Foreskin fibroblast (primary cell): ENCODE measurements at places on chromosomes 2 and 18.

DNA sequence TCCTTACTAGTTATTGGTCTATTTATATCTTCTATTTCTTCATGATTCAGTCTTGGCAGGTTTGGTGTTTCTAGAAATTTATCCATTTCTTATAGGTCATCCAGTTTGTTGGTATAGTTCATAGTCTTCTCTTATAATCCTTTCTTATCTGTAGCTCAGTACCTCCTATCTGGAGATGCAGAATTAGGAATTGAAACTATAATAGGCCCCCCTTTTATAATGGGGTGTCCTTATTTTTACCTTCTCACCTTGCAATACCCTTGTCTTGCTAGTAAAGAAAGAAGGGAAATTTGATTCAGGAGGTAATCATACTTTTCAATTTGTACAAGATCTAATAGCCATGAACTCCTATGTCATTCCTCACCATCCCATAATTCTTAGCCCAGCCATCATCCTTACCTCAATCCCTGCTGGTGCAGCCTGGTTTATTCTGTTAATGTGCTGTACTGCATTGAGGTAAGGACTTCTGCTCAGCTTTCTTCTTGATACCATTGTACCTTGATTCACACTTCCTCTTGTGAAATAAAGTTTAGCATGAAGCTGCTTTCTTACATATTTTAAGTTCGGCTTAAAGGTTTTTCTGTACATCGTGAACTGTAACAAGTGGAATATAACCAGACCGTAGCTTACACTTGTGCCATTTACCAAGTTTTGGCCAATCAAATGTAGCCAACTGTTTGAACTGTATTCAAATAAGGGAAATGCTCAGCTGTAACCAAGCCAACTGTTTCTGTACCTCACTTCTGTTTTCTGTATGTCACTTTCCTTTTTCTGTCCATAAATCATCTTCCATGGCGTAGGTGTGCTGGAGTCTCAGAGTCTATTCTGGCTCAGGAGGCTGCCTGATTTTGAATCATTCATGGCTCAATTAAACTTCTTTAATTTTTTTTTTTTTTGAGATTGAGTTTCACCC, 40.1 kb upstream of the PTH2R start:
- no peak for DNase-seq

DNA sequence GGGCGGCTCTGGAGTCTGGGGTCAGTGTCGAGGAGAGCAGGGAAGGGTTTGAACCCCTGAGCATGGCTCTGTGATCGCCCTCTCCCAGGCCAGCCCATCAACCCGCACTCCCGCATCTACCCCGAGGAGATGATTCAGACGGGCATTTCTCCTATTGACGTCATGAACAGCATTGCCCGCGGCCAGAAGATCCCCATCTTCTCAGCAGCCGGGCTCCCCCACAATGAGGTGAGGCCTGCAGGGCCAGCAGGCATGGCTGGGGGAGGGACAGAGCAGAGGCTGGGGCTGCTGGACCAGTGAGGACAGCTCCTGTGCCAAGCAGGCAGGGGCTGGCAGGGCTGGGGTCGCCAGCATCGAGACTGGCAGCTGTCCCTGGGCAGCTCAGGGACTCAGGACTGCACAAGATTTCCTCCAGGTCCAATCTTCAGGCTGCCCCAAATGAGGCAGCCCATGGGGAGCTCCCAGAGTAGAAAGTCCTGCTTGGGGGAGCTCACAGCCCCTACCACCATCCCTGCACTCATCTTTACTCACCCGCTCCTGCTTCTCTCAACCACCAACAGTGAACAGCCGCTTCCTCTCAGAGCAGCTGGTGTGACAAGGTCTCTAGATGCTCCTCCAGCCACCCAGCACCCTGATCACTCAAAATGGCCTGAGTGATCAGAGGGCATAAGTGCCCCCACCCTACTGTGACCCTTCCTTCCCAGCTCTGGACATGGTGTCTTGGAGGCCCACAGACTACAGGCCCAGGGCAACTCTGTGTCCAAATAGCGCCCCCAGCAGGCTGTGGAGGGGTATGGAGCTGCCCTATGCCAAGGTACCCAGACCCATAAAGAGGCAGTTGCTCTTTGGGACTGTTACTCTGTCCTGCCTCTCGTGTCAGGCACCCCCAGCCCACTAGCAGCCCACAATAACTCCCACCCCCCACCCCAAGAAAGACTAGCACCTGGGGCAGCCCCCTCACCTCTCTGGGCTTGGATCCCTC, 18.3 kb upstream of the ANKRD53 start:
- no peak for DNase-seq

GRCh38 chr2:222561817-222562645, 93.9 kb downstream of the FARSB start:
- DNase-seq, result peak; percentile 26

DNA sequence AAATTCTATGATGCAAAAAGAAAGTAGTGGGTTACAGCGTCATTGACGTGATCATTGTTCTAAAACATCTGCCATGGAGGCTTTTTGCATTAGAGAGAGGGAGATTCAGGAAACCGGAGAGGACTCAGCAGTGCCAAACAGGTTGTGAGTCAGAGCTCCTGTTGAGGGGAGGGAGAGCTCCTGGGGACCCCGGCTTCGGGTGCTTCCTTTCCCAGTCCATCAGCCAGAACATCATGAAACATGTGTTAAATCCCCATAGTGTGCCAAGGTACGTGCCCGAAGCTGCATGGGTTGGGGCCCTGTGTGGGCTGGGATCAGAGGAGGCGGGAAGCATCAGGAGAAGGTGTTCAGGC, 791 bp upstream of the CYRIA start:
- DNase-seq, result no peak

GRCh38 chr2:126696644-126697520, 40.9 kb downstream of the GYPC start:
- DNase-seq, result no peak

GRCh38 chr2:101219246-101219645, 33.4 kb upstream of the CNOT11 start:
- no peak for DNase-seq

- DNase-seq, result no peak
Measured at GRCh38 chr2:49861821-49862220, 707.5 kb upstream of the FSHR start.

DNA sequence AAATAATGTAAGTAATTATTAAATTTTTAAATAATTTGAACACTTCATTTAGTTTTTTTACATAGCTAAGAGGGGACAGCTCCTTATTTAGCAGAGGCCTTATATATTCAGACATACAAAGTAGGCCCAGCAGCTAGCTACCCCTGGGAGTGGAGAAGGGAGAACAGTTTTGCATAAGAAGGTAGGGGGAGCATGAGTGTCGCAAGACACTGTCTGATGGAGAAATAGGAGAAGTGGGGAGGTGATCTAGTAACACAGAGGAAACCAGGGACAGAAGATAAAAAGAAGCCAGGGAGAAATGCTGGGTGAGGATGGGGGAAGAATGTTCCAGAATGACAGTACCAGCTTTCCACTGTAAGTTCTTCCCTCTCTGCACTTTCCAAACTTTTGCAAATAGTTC, 16.0 kb upstream of the RGPD4 start:
- DNase-seq, result no peak
